ENCODE measurements at places on chromosomes 3 and 15.

GRCh38 chr3:44648564-44649229, at the start of gene ZNF35:
Gene ZNF35, plus strand, starts transcription at chr3:44648732. Its CDS starts 2,336 bp downstream, at chr3:44651068.
- DNase-seq: no peak

GRCh38 chr3:21825684-21826083, 74.7 kb upstream of the ZNF385D start:
- no peak for DNase-seq

GRCh38 chr3:153070511-153070868, 91.5 kb upstream of the RAP2B start:
- DNase-seq: no peak

- no peak for DNase-seq
Observed at GRCh38 chr15:62394079-62394478, 229.0 kb upstream of the C2CD4B start.

DNA sequence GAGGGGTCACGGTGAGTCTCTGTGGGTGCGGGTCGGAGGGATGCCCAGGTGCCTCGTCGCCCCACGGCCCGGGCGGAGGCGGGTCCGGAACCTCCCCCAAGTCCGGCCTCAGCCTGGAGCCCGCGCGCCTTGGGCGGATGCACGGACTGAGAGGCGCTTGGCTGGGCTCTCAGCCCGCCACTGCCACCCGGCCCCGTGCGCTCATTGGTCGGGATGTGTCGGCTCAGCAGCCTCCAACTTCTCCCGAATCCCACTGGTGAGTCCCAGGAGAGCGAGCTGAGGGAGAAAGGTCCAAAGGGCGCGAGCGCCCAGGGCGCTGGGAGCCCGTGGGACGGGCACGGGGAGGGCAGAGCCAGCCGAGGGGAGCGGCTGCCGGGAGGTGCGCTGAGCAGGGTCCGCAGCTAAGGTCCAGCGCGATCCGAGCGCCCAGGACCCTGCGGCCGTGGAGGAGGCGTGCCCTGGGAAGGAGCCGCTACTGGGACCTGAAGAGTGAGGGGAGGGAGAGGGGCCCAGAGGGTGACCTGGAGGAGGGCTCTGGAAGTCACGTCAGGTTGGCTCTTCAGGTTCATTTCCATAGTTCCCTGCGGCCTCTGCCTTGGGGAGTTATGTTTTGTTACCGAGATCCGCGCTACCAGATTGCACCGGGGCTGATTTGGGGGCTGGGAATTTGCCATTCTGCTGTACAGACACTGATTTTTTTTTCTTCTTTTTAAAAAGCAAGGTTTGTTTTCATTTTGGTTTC, at the start of gene MME:
Gene MME (plus strand): TSS at position 574 of the 742 bp plus-strand sequence. CDS start 3,849 bp downstream, outside the sequence.
- DNase-seq: no peak

Data from T follicular helper cell (primary cell).